Nasal cavity respiratory epithelium epithelial cell of viscerocranial mucosa (primary cell): ENCODE measurements at places on chromosomes 2 and 18. TPM values are rescaled to one million over a fixed set of nuclear protein-coding genes. Genes with fewer than 3 reads are reported as not detected.

The KCTD18 gene
- 28.5 and 30.4 TPM in 2 replicates for total RNA-seq

The GKN1 gene
- not detected in 2 replicates for total RNA-seq

The KIF5C gene
- under 0.01 TPM in 2 replicates for total RNA-seq

The TCF23 gene
- total RNA-seq = under 0.01 TPM in 1 of 2 replicates, not detected in the other

The ADNP2 gene
- total RNA-seq = 27.3 and 30.1 TPM in 2 replicates

The HOXD10 gene
- not detected in 2 replicates for total RNA-seq

The FBXO48 gene
- 0.68 and 1.00 TPM in 2 replicates for total RNA-seq

The PJVK gene
- 2.4 and 3.2 TPM in 2 replicates for total RNA-seq

The UGT1A3 gene
- total RNA-seq = 2.8 TPM in 1 of 2 replicates, not detected in the other

The RNF181 gene
- total RNA-seq = 119 and 222 TPM in 2 replicates

The PPP4R3B gene
- 75.5 and 86.8 TPM in 2 replicates for total RNA-seq
